Stimulated activated CD4-positive, alpha-beta T cell treated with anti-CD3 and anti-CD28 coated beads, TNF-alpha, amount 100 ng/mL, for 48 hours (primary cell): ENCODE measurements at places on chromosomes 1 and 21.

GRCh38 chr1:236416165-236416564 is 22.1 kb downstream of the EDARADD start:
- DNase-seq, result no peak

DNA sequence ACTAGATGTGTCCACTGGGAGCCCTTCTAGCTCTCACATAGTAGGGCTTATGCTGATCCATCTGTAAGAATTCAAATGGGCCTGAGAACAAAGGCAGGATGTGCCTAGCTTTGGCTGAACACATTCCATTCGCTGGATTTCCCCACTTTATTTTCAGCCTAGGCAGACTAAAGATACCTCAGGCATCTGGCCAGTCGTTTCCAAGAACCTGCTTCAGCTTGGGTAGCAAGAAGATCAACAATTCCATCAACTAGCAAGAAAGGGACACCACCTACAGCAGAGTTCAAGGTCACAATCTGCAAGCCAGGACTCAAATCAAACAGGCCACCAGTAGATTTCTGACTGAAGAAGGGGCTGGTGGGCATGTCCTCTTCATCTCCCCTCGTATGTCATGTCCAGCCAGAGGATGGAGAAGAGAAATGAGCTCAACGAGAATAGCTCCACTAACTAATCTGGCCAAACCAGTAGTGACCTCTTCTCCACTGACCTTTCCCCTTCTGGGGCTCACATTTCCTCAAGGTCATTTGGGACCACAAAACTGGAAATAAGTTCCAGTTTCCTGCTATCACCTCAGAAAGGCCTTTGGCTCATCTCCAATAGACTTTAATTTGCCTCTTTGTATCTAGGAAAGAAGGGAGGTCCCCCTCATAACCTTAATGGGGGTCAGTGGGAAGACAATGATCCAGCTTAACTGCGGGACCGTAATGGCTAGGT is 14.2 kb downstream of the TXNIP start:
- DNase-seq, result no peak

DNA sequence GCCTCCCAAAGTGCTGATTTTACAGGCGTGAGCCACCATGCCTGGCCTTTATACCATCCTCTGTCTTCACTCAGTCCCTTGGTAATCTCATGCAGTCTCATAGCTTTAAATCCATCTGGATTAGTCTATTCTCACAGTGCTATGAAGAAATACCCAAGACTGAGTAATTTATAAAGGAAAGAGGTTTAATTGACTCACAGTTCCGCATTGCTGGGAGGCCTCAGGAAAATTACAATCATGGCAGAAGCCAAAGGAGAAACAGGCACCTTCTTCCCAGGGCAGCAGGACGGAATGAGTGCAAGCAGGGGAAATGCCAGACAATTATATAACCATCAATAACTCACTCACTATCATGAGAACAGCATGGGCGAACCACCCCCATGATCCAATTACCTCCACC is 49.1 kb upstream of the CPLANE2 start:
- no peak for DNase-seq

DNA sequence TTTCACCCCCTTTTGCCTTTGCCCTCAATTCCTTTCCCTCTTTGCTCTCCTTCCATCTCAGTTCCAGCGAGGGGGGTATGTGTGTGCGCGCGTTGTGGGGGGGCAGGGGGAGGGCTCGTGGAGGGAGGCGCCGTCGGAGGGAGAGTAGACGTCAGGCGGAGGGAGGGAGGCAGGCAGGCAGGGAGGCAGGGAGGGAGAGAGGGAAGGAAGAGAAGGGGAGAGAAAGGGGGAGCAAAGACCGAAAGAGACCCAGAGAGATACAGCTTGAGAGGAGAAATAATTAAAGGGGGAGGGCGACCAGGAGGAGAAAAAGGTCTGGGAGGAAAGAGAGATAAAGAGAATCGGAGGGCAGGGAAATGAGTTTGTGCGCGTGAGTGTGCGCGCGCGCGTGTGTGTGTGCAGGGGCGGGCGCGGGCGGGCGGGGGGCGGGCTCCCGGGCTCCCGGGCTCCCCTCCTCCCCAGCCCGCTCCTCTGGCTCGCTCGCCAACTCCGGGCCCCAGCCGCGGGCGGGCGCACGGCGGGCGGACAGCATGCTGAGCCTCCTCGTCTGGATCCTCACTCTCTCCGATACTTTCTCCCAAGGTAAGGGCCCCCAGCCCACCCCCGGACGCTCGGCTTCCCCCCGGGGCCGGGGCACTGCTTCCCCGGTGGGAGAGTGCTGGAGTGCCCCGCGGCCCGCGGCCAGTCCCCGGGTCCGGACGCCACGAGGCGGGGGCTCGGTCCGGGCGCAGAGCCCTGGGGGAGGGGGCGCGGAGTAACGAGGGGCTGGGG is at the start of gene KIRREL1:
Gene KIRREL1, plus strand, starts transcription at position 499 of the 771 bp plus-strand sequence. Its CDS starts 32 bp downstream, at position 531.
- no peak for DNase-seq

DNA sequence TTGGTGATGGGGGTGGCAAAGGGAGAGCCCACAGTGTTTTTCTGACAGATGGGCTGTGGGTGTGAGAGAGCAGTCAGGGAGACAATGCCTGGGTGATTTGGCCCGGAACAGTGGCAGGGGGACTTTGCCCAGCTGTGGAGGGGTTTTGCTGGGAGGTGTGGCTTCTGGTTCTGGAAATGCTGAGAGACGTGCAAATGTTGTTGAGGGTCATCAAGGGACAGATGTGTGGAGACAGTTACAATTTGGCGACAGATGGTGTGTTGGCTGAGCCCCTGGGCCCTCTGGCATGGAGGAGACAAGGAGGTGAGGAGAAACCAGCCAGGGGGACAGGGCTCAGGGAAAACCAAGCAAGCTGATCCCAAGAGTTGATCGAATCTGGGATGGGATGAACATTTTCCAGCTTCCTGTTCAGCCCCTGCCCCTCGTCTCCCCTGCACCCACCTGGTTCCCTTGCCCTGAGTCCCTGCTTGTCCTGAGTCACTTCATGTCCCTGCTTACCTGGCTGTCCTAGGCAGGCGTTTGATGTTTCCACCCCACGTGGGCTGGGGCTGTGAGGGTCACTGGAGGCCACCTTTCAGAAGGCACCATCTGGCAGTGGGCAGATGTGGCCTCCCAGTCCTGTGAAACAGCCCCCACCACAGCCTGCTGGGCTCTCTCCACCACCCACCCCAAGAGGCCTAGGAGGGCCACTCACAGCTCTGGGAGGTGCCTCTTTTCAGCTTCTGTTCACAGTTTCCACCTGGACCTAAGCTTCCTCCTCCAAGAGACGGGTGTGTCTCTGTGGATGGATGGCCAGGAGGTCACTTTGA is 15.8 kb upstream of the ZNF678 start:
- no peak for DNase-seq
